ENCODE measurements at places on chromosomes 16 and 17. TPM values are rescaled to one million over a fixed set of nuclear protein-coding genes. Genes with fewer than 3 reads are reported as not detected.

- no peaks in the 10 kb centered on the region for H3K36me3 ChIP-seq
- no peak for DNase-seq
- H3K27ac ChIP-seq = no peak overlapping the region
- no peak overlapping the region for H3K4me3 ChIP-seq
- no peaks in the 10 kb centered on the region for H3K4me1 ChIP-seq
Measured at GRCh38 chr17:8875957-8876356, 8.5 kb upstream of the PIK3R6 start.

- H3K27me3 ChIP-seq = no peaks in the 10 kb centered on the region
- no peak overlapping the region for H3K4me3 ChIP-seq
- no peak for DNase-seq
Measured at GRCh38 chr16:1357906-1358566, 6.3 kb downstream of the GNPTG start.

GRCh38 chr17:68608515-68609130, 7.5 kb upstream of the FAM20A start:
- H3K36me3 ChIP-seq = no peaks in the 10 kb centered on the region
- no peak for DNase-seq
- no peak overlapping the region for H3K27ac ChIP-seq

- no peak for DNase-seq
- no peaks in the 10 kb centered on the region for H3K27me3 ChIP-seq
- H3K4me1 ChIP-seq = no peaks in the 10 kb centered on the region
- H3K27ac ChIP-seq = no peak overlapping the region
Measured at GRCh38 chr16:73420244-73420643, 372.3 kb upstream of the ZFHX3 start.

DNA sequence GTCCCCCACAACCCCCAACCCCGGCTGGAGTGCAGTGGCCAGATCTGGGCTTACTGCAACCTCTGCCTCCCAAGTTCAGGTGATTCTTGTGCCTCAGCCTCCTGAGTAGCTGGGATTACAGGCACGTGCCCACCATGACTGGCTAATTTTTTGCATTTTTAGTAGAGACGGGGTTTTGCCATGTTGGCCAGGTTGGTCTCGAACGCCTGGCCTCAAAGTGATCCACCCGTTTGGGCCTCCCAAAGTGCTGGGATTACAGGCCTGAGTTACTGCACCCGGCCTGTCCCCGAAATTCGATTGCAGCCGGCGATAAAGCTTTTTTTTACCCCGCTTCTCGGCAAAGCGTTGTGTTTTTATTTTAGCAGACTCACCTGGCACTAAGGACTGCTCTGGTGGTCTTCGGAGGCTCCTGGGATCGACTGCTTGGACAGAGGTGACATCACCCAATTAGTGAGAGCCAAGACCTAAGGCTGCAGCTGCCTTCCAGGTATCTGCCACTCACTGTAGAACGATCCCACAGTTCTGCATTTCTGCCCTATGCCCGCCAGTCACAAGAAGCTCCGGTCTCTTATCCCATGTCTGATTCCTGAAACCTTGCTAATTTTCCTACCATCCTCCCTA, 82.2 kb upstream of the ARL4D start:
- no peaks in the 10 kb centered on the region for H3K36me3 ChIP-seq
- no peak overlapping the region for H3K27ac ChIP-seq
- H3K27me3 ChIP-seq = no peaks in the 10 kb centered on the region

DNA sequence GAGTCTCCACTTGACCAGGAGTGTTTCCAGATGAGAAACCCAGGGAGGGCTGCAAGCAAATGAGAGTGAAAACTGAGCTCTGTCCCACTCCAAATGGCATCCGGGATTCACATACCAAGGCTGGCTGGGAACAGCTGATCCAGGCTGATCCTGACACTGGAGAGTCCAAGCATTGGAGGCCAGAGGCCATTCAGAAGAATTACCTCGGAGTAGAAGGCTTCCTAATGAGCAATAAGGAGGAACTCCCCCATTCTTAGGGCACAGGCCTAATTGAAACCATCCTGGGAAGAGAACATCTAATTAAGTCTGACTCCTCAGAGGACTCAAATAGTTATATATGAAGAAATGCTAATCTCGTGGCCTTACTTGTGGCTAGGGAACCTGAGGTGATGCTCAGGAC, 142.8 kb downstream of the PRKCA start:
- no peak for DNase-seq
- peaks cover 16% of the 10 kb centered on the region for H3K4me1 ChIP-seq
- H3K27ac ChIP-seq = no peak overlapping the region
- H3K36me3 ChIP-seq = no peaks in the 10 kb centered on the region
- no peaks in the 10 kb centered on the region for H3K27me3 ChIP-seq

- no peak overlapping the region for H3K27ac ChIP-seq
- DNase-seq = no peak
- H3K27me3 ChIP-seq = no peaks in the 10 kb centered on the region
- no peaks in the 10 kb centered on the region for H3K4me1 ChIP-seq
- no peaks in the 10 kb centered on the region for H3K36me3 ChIP-seq
Measured at GRCh38 chr16:78784771-78785170, 685.3 kb downstream of the WWOX start.

DNA sequence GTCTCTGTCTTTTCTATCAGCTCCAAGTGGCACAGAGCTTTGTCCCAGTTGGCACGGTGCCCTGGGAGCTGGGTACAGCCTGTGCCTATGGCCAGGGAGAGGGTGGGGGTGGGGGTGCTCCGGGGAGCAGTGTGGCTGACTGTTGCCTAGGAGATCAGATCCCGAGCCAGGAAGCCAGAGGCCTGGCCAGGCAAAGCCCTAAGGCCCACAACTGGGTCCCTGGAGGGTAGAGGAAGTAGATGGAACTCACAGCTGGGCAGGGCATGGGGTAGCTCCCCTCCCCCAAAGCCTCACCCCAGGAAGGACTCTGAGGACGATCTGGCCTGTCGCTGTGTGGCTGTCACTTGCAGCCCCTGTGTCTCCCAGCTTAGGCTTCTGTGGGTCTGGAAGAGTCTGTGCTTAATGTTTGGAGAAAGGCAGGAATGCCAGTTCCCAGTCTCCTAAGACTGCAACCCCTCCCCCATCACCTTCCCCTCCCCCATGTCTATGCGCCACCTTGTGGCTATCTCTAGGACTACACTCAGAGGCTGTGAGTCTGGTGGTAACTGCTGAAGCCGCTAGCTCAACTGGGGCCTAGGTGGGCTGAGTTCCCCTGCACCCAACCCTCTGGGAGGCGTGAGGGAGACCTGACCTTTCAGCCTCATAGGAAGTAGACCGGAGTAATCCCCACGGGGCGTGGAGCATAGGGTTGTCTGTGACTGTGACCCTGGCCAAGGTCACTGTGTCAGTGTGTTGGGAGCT, 12.6 kb downstream of the THRA start:
- H3K4me3 ChIP-seq = no peak overlapping the region
- H3K27ac ChIP-seq = no peak overlapping the region
- peaks cover 31% of the 10 kb centered on the region for H3K4me1 ChIP-seq
- no peak for DNase-seq
- no peaks in the 10 kb centered on the region for H3K27me3 ChIP-seq
- H3K36me3 ChIP-seq = no peaks in the 10 kb centered on the region

DNA sequence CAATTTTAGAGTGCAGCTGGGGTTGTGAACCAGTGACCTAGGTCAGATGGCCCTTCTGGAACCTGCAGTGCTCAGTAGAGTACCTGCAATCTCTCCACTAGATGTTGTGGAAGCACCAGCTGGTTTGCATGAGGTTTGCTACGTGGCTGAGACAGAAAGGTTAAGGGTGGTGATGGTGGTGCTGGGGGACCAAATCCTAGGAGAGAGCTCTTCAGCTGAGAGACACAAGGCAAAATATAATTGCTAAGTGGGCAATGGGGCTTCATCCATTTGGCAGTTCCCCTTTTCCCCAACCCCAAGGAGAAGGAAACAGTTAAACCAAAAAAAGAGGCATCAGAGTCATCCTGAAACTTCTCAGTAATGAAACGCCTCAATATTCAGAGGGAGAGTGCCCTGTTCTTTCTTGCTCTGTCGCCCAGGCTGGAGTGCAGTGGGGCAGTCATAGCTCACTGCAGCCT, 13.9 kb downstream of the ITPRIPL2 start:
- no peaks in the 10 kb centered on the region for H3K27me3 ChIP-seq
- no peaks in the 10 kb centered on the region for H3K36me3 ChIP-seq
- no peak overlapping the region for H3K4me3 ChIP-seq

GRCh38 chr16:77967054-77967904, 55.1 kb upstream of the CLEC3A start:
- H3K36me3 ChIP-seq = no peaks in the 10 kb centered on the region
- H3K4me1 ChIP-seq = no peaks in the 10 kb centered on the region
- H3K4me3 ChIP-seq = no peak overlapping the region

- H3K4me1 ChIP-seq = peaks cover 44% of the 10 kb centered on the region
- H3K27ac ChIP-seq = no peak overlapping the region
- H3K4me3 ChIP-seq = no peak overlapping the region
- no peak for DNase-seq
- peaks cover 26% of the 10 kb centered on the region for H3K36me3 ChIP-seq
- H3K27me3 ChIP-seq = no peaks in the 10 kb centered on the region
Measured at GRCh38 chr17:77479372-77480198, 338.8 kb downstream of the SEC14L1 start.

DNA sequence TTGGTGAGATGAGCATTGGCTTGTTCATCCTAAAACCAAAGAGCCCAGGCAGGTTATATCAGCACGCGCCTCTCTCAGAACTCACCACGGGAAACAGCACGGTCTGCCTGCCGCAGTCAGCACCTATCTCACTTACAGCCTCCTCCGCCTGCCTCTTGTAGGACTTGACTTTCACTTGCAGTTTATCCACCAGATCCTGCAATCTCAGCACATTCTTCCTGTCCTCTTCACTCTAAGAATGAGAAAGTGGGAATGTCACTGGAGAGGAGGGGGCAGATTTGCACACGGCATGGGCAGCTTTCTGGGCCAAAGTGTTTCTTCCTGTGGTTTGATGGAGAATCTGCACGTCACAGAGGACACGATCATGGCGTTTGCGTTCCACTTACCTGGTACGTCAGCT, 27.4 kb downstream of the MYH3 start:
- peaks cover 10% of the 10 kb centered on the region for H3K4me1 ChIP-seq
- no peak overlapping the region for H3K4me3 ChIP-seq
- no peaks in the 10 kb centered on the region for H3K27me3 ChIP-seq
- DNase-seq = no peak

Gene SSTR5
- polyA plus RNA-seq = not detected

Gene ASGR1
- 0.12 TPM for polyA plus RNA-seq

Gene CHAD
- not detected for polyA plus RNA-seq

Gene TBC1D3E
- not detected for polyA plus RNA-seq

Gene GUCY2D
- 0.42 TPM for polyA plus RNA-seq

Gene ANKRD40CL
- polyA plus RNA-seq = not detected

All from keratinocyte (primary cell).